Endodermal cell (in vitro differentiated cells): ENCODE measurements at places on chromosomes 5 and 9.

GRCh38 chr5:120155873-120156272 lies 308.2 kb upstream of the PRR16 start:
- DNase-seq = no peak

DNA sequence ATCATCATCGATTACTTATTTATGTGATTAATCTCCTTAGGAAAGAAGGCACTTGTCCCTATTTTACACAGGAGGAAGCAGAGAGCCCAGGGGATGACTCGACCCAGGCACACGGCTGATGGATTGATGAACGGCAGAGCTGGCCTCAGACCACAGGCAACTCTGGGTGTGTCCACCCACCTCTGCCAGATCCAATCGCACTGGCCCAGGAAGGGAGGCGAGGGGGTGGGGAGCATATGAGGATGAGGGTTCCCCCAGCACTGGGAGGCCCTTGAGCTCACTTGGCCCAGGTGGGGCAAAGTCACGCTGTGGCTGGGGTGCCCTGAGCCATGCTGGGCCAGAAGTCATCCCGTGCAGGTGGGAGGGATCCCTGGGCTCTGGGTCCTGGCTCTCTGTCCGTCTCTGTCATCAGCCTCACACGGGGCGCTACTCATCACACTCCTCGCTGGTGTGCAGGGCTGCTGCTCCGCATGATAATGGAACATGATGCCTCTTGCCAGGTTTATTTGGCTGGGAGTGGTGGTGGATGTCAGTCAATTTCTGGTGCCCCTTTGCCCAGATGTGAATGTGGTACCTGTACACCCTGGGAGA lies 160.1 kb downstream of the GAPVD1 start:
- DNase-seq = no peak

DNA sequence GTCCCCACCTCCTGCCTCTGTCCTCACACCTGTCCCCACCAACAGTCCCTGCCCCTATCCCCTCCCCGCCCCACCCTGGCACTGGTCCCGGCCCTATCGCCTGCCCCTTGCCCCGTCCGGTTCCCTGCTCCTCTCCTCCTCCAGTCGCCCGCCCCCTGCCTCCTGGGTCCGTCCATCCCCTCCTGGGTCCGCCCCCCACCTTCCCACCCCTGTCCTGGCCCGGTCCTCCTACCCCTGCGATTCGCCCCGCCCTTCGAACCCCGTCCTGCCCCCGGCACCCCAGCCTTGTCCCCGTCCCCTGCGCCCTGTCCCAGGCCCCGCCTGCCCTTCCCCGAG lies 372 bp downstream of the EDF1 start:
- DNase-seq = no peak

- DNase-seq = no peak
Measured at GRCh38 chr9:112872019-112872418, 18.7 kb downstream of the SLC46A2 start.

DNA sequence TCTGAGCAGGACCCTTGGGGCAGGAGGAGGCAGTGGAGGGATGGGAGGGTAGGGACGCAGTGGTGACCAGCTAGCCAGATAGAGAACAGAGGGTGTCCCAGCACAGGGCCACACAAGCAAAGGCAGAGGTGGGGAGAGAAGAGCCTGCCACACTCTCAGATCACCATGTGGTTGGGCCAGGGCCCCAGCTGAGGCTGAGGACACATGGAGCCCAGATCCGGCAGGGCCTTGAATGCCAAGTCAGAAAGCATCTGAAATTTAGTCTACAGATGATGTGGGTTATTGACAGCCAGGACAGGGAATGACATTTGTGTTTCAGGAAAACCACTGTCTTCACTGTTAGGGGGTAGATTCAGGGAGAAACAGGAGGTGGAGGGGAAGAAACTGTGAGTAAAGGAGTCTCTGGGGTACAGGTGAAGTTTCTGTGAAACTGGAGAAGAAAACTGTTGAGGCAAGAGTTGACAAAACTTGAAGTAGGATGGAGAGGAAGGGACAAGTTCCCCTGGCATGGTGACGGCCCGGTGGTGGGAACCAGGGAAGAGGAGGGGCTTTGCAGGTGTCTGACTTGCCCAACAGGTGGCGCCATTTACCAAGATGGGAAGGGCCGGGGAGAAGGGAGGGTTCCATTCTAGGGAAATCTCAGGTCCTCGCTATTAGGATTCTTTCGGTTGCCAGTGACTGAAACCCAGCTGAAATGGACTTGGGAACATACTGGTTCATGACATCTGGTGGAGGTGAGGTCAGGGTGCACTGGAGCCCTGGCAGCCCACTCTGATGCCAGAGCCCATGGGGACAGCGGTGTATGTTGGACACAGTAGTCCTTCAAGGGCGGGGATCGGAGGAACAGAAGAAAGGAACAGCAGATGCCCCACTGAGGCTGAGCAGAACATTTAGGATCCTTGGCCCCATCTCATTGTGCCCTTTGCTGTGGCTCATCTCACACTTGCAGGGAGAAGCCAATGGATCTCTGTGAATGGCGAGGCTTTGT lies 100.1 kb downstream of the KCNIP1 start:
- peak; percentile 95 for DNase-seq

GRCh38 chr9:98809311-98810101 lies 2.0 kb downstream of the GALNT12 start:
- DNase-seq = peak; percentile 70

DNA sequence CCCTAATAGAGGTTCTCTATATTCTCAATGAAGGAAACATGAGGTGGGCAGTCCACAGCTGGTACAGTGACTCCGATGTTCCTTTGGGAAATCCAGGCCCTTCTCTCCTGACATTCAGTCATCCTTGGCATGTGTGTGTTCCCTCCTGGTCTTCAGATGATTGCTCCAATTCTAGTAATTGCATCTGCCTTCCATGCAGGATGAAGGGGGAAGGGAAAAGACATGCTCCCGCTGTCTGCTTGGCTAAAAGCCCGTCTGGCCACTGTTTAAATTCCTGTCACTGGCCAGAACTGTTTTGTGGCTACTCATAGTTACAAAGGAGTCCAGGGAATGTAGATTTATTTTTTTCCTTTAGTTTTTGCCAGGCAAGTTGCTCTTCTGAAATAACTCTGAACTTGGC lies 65.0 kb downstream of the MAST4 start:
- no peak for DNase-seq

GRCh38 chr9:95107001-95107749 lies 210.3 kb downstream of the FANCC start:
- DNase-seq = no peak
